Stimulated activated naive CD4-positive, alpha-beta T cell (primary cell): ENCODE measurements at places on chromosomes 13 and 19.
A peak's percentile ranks its signal among the peaks of the same experiment; 100 is the strongest.

- no peak for DNase-seq
Measured at GRCh38 chr13:23159760-23160637, 20.8 kb upstream of the SGCG start.

- DNase-seq, result no peak
Measured at GRCh38 chr13:102678339-102679107, 16.3 kb downstream of the METTL21C start.

- no peak for DNase-seq
Measured at GRCh38 chr13:46554951-46555350, 2.0 kb downstream of the LRCH1 start.

GRCh38 chr19:51240866-51241265, 10.0 kb upstream of the SIGLECL1 start:
- DNase-seq, result no peak

- peak; percentile 40 for DNase-seq
Measured at GRCh38 chr19:38850976-38851621, 1.3 kb upstream of the HNRNPL start.

DNA sequence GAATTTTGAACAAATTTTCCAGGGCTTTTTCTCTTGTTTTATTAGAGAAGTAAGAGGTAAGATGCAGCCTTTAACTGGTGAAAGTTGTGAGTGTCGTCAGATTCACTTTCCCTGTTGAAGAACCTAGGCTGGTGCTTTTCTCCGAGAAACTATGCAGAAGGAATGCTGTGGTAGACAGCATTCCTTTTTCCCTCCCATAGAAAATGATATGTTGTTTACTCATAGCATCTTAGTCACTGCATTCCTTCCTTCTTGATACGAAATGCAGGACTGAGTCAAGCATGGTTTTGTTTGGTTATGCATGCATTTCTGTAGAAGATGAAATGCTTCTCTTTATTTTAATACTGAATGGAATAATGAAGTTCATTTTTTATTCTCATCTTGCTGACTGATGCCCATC, 3.4 kb downstream of the ITGBL1 start:
- no peak for DNase-seq

GRCh38 chr13:108306860-108307259, 37.3 kb downstream of the TNFSF13B start:
- peak; percentile 2 for DNase-seq

DNA sequence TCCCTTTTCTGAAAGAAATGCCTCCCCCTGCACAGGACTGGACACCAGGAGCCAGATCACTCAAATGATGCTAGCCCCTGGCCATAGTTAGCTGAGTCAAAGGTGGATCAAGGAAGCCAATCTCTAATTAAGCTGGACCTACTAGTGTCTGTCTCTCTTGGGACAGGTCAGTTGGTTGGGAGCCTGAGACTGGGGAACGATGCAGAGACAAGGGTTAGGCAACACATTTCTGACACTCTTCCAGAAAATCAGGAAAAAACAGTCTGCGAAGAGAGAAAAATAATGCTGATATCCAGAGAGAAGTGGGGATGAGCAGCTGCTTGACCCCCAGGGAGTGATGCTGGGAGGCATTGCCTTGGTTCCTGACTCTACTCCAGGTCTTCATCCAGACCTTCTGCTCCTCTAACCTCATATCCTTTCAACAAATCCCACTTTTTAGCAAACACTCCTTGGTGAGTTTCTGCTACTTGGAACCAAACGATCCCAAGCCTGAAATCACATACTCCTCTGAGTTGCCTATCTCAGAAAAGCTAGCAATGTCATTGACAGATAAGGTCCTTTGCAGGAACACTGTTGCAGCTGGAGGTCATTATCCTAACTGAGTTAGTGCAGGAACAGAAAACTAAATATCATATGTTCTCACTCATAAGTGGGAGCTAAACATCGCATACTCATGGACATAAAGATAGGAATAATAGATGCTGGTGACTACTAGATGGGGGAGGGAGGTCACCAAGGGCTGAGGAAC, 369.7 kb downstream of the COG6 start:
- no peak for DNase-seq

GRCh38 chr13:84744203-84744602, 861.9 kb upstream of the SLITRK1 start:
- DNase-seq, result no peak

DNA sequence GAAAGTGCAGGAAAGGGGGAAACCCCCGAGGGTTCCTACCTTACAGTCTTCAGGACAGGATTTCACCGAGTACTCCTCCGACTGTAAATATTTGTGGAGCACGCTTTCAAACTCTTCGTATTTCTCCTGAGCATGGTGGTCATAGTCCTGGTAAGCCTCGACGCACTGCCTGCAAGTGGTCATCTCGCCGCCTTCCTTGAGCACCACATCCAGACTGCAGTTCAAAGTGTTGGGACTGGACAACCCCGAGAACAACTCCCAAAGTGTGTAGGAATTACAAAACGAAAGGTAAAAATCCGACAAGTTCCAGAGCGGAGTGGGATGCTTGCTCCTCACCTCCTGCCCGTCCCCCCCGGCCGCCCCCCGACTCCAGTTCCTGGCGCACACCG, 349.7 kb downstream of the LIG4 start:
- DNase-seq, result no peak

DNA sequence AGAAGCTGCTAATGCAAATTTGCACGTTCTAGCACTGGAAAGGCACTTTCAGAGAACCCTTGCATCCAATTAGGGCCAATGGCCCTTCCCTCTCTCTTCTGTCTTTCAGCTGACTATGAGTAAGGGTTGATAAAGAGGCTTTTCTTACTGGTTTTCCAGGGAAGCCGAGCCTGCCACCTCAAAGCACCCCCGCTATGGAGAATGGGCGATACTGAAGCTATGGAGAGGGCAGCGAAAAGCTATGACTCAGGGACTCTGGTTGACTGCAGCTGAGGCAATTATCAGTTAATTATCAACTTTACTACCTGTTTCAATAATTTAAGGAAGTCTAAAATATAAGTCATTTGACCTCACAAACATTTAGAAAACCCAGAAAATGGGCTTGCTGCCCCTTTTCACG, 115.8 kb downstream of the TRPC4 start:
- no peak for DNase-seq

GRCh38 chr13:46817838-46818476, 21.0 kb upstream of the ESD start:
- DNase-seq, result no peak

- no peak for DNase-seq
Measured at GRCh38 chr19:44553478-44554171, 24.1 kb upstream of the CEACAM20 start.

GRCh38 chr19:33683881-33684537, 62.3 kb downstream of the CHST8 start:
- DNase-seq, result no peak

DNA sequence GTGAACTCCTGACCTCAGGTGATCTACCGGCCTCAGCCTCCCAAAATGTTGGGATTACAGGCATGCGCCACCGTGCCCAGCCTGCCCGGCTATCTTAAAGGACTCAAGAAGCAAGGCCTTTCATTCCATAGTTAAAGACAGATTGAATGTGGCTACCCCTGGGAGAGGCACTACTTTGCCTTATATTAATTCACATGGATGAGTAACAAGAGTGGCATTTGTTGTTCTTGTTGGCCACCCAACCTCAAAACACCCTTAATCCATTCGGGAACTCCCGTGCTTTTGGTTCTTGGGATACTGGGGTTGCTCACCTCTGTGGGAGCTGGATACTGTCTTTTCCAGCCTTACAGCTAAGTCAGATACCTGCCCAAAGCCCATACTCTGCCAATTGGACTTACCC, 34.4 kb upstream of the ABCC4 start:
- DNase-seq, result no peak

DNA sequence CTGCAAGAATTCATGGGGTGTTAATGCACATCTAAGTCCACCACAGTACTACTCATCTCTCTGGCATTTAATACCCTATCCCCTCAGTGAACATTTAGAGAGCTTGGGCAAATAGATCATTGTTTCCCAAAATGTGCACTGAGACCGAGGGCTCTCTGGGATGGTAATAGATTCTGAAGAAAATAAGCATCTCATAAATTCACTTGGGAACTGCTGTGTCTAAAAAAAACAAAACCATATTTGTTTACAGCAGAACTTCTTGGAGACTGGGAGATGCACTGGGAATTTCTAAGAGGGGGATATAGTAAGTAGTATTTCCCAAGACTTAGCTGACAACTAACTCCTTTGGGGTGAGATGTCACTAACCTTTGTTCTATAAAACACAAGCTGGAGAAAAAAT, 58.4 kb downstream of the ENOX1 start:
- no peak for DNase-seq

- no peak for DNase-seq
Measured at GRCh38 chr19:46932346-46932745, 71.5 kb downstream of the ARHGAP35 start.

- no peak for DNase-seq
Measured at GRCh38 chr13:28458051-28458450, 36.9 kb downstream of the FLT1 start.
